ENCODE measurements at places on chromosomes 2 and 18.

- DNase-seq, result no peak
Observed at GRCh38 chr2:121949271-121949670, 193.8 kb downstream of the TSN start.

DNA sequence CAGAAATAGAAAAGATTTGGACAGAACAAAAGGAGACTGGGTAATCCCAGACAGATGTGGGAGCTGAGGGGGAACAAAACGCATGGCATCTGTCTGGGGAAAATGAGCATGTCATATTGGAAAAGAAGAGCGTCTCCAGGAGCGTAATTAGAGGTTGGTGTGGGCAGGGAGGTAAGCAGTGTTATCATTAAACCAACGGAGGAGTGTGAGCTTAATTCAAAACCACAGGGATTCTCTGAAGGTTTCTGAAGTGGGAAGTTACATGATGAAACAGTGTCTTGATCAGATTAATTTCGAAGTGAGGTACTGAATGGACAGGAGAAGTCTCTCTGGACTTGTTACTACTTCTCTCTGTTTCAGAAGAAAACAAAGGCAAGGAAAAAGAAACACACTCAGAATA is 53.3 kb downstream of the DTNB start:
- no peak for DNase-seq

DNA sequence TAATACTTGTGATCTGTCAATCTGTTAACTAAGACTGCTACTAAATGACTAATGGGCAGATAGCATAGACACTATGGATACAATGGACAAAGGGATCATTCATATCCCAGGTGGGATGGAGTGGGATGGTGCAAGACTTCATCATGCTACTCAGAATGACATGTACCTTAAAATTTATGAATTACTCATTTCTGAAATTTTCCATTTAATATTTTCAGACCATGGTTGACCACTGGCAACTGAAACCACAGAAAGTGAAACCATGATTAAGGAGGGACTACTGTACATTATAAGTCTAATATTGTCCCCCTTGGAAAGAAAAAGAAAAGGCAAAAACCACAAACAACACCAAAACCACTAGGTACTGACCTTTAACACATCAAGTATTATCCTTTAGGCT is 247.0 kb upstream of the SYT4 start:
- no peak for DNase-seq

GRCh38 chr2:104420953-104421352 is 433.0 kb upstream of the POU3F3 start:
- DNase-seq, result no peak

DNA sequence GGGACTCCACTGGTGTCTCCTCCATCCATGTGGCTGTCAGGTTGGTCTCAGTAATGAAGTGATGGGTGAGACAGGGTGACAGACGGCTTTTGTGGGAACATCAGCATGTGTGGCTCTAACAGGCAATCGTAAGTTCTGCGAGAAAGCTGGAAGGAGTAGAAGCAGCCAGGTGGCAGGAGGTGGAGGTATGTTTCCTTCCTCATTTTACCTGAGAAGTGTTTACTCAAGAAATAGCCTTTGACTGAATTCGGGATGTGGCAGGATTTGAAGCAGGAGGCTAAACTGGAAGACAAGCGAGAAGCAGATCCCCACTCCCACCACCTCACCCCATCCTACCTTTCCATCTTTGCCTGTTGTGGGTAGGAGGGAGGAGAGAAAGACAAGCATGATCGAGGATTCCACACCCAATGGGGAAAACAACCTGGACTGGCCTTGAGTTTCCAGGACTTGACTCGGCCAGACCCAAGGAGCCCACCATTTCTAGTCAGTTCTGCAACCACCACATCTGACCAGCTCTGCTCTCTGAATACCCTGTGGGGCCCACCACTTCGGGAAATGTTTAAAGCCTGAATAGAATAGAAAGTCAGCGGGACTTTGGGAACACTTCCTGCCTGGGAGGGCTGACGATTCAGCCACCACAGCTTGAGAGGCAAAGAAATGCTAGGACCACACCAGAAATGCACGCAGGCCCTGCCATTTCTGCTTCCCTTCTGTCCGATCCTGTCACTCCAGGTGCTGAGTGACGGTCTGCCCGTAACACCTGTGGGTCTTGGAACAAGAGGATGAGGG is 1.2 kb downstream of the ABCG8 start:
- no peak for DNase-seq

GRCh38 chr2:158194229-158194628 is 92.6 kb downstream of the UPP2 start:
- DNase-seq, result no peak

GRCh38 chr18:3690764-3691066 is 240.7 kb downstream of the TGIF1 start:
- no peak for DNase-seq

DNA sequence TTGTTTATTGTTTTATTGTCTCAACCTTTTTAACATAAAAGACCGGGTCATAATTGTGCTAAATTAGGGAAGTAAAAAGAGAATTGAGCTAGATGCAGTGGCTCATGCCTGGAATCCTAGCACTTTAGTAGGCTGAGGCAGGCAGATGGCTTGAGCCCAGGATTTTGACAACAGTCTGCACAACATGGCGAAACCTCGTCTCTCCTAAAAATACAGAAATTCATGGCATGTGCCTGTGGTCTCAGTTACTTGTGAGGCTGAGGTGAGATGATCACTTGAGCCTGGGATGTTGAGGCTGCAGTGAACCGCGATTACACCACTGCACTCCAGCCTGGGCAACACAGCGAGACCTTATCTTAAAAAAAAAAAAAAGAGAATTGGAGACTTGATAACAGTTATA is 104.2 kb upstream of the TTC27 start:
- DNase-seq, result no peak

- DNase-seq, result no peak
Observed at GRCh38 chr2:73906847-73907505, 14.2 kb downstream of the ACTG2 start.

DNA sequence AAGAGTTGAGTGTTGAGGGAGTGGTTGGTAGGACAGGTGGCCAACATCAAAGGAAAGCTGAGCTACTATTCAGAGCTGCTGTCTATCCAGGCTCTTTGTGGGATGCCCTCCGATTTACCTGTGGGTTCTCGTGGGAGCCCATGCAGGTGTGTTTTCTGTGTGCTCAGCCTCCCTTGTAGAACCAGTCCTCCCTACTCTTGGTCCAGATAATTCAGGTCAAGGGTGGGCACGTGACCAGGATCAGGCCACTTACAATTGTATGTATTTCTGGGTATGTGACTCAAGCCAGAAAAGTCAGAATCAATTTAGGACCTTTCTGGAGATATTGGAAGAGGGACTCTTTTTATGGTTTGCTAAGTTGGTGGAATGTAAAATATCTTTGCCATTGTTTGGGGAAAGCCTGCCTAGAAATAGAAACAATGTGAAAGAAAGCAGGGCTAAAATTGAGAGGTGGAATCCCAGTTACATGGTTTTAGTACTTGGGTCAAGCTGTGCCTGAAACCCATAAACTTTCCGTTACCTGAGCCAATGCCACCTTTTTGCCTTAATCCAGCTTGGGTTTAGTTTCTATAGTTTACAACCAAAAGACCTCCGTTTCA is 93.2 kb downstream of the PDCL3 start:
- DNase-seq, result no peak

DNA sequence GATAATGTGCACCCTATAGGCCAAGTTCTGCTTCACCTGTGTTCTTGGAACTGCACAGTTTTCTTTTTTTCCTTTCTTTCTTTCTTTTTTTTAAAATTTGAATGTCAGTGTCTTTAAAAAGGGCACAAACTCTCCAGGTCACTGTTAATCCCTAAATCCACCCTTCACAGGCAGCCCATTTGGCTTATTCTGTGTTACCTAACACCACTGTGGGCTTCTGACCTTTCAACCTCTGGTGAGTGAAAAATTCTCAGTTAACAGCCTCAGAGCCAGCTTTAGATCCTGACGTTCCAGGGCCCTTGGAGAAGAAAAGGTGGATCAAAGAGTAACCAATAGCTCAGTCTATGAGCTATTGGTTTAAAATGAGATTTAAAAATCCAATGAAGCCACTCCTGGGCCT is 6.8 kb upstream of the CETN1 start:
- DNase-seq, result no peak

- no peak for DNase-seq
Observed at GRCh38 chr2:8253781-8254180, 428.1 kb upstream of the ID2 start.

GRCh38 chr2:18066066-18066465 is 187.6 kb downstream of the KCNS3 start:
- DNase-seq, result no peak

DNA sequence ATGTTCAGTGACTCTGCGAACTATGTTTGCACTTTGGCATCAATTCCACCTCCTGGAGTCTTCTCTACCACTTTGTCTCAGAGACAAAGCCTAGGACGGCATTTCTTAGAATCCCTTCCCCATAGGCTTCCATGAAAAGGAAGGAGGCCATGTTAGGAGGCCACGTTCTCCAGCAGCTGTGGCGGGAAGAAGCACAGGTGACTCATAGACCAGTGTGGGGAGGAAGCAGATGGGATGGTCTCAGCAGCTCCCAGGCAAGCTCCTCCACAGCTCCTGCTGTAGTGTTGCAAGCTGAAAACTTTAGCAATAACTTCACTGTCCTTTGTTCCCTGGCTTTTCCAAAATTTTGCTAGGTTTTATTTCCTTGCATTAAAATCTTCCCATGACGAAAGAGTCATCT is 781.3 kb upstream of the ID2 start:
- no peak for DNase-seq

GRCh38 chr2:109260886-109261700 is 132.1 kb downstream of the SH3RF3 start:
- no peak for DNase-seq

DNA sequence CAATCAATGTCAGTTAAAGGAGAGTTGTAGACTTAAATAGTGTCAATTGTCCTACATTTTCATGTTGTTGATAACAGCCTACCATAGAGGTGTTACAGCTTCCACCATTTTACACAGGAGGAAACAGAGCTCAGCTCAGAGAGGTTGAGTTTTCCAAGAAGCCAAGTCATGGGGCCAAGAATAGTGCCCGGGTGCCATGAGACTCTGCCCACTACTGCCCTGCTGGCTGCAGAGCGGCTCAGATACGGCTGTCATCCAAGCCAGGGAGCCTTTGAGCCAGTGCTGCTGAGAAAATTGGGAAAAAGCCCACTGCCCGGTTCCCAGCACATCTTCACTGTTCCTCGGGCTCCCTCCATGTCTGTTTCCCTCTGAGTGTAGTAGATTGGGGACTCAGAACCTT is 22.0 kb downstream of the RAB12 start:
- DNase-seq, result no peak

GRCh38 chr2:19538411-19538963 is 180.1 kb upstream of the OSR1 start:
- no peak for DNase-seq

- DNase-seq, result no peak
Observed at GRCh38 chr2:158781353-158781961, 13.7 kb upstream of the DAPL1 start.

- no peak for DNase-seq
Observed at GRCh38 chr2:141341444-141341843, 789.4 kb downstream of the LRP1B start.

DNA sequence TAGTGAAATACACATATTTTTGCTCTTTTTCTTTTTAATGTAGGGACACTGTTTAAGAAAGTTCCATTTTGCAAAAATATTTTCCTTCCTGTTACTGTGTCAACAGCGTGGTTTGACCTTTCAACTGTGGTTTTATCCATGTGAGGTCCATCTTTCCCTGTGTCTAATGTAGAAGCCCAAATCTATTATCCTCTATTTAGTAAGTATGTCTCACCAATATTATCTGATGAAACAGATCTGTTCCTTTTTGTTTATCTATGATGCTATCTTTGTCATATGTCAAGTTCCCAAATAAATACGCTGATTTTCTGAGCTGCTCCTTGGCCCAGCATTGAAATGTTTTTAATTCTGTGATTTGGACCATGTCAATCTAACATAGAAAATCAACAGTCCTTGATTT is 3.5 kb upstream of the ARHGAP15 start:
- DNase-seq, result no peak

DNA sequence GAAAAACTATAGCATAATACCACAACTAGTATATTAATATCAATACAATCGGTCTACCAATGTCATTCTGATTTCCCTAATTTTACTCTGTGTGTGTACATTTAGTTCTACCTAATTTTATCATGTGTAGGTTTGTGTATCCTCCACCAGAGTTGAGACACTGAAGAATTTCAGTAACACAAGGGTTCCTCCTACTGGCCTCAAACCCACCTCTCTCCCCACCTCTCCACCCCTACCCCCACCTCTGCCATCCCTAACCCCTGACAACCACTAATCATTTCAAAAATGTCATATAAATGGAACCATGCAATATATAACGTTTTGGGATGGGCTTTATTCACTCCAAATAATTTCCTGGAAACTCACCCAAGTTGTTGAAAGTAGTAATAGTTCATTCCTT is 117.9 kb downstream of the LYPD6 start:
- DNase-seq, result no peak

DNA sequence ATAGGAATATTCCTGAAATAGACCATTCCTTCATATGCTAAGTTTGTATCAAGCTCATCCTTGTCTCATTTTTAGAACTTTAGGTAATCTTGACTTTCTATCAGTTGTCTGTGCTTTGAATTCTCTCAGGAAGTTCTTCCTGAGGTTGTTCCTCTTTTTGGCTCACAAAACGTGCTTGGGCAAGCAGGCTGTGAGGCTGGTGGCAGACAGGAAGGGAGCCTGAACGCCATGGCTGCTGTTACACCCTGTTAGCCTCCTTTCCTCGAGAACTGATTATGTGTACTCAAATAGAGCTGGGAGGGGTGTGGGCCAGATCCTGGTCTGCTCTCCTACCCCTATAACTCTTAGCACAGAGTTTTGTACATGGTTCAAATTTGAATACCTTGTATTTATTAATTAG is 136.4 kb upstream of the CELF4 start:
- no peak for DNase-seq

DNA sequence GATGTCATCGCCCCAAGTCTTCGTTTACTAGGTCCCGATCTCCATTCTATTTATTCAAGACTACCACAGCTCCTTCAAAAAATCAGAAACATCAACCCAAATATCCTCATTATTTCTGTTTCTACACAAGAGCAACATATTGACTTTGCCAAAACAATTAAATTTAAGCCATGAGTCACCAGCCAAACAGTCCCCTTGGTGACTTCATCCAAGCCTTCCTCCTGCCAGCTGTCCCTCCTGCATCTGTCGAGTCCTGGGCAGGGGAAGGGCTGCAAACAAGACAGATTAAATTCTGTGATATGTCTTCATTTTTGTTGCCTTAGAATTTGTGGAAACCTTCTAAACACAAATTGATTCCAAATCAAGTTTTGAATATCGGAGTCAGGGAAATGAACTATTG is 110.3 kb downstream of the SP3 start:
- no peak for DNase-seq

All from retina (tissue), 1 donor.